ENCODE measurements at places on chromosomes 2 and 18. TPM values are rescaled to one million over a fixed set of nuclear protein-coding genes. Genes with fewer than 3 reads are reported as not detected.

Gene CCDC68
- total RNA-seq: 16.5 TPM

Gene SLC16A14
- total RNA-seq: 0.32 TPM

Gene NAT8
- 32.9 TPM for total RNA-seq

Gene KIAA2012
- total RNA-seq: 0.56 TPM

Gene OTOS
- total RNA-seq: not detected

Gene GULP1
- 1.5 TPM for total RNA-seq

Gene GFPT1
- 20.7 TPM for total RNA-seq

Gene TTR
- 2,952 TPM for total RNA-seq

Gene DSG1
- 2.2 TPM for total RNA-seq

Gene TMEM169
- 1.6 TPM for total RNA-seq

Gene FAM110C
- 8.0 TPM for total RNA-seq

Gene ZNF892
- total RNA-seq: 0.91 TPM

Gene RPRM
- total RNA-seq: not detected

Gene STARD6
- not detected for total RNA-seq

Gene KIF5C
- total RNA-seq: 0.32 TPM

Gene CTIF
- total RNA-seq: 29.0 TPM

Gene PRSS56
- total RNA-seq: not detected

Gene SNTG2
- not detected for total RNA-seq

Gene RASGRP3
- total RNA-seq: 3.0 TPM

Gene GAL3ST2
- not detected for total RNA-seq

Gene MAL
- not detected for total RNA-seq

Gene SETBP1
- 29.1 TPM for total RNA-seq

Gene AQP12A
- total RNA-seq: not detected

Gene ZNF521
- total RNA-seq: 0.98 TPM

Gene TMEM198
- total RNA-seq: 1.2 TPM

Gene BIN1
- total RNA-seq: 26.5 TPM

Gene FAM228A
- not detected for total RNA-seq

Gene SLC5A7
- total RNA-seq: not detected

Gene PLEK
- total RNA-seq: 0.98 TPM

Gene SERPINB2
- not detected for total RNA-seq

Gene LAMA3
- total RNA-seq: 3.6 TPM

Gene SAG
- not detected for total RNA-seq

Gene CYP27C1
- total RNA-seq: not detected

Gene CIDEA
- total RNA-seq: not detected

Gene PID1
- total RNA-seq: 54.2 TPM

Gene SMIM21
- total RNA-seq: not detected

Gene CHST9
- 20.9 TPM for total RNA-seq

Gene TMEM37
- 83.1 TPM for total RNA-seq

Gene TYW5
- total RNA-seq: 4.7 TPM

Gene TRAK2
- total RNA-seq: 13.3 TPM

Gene HOXD9
- not detected for total RNA-seq
